Mucosa of descending colon (tissue), 3 donors: ENCODE measurements at places on chromosomes 7 and 10. TPM values are rescaled to one million over a fixed set of nuclear protein-coding genes. Genes with fewer than 3 reads are reported as not detected.

DNA sequence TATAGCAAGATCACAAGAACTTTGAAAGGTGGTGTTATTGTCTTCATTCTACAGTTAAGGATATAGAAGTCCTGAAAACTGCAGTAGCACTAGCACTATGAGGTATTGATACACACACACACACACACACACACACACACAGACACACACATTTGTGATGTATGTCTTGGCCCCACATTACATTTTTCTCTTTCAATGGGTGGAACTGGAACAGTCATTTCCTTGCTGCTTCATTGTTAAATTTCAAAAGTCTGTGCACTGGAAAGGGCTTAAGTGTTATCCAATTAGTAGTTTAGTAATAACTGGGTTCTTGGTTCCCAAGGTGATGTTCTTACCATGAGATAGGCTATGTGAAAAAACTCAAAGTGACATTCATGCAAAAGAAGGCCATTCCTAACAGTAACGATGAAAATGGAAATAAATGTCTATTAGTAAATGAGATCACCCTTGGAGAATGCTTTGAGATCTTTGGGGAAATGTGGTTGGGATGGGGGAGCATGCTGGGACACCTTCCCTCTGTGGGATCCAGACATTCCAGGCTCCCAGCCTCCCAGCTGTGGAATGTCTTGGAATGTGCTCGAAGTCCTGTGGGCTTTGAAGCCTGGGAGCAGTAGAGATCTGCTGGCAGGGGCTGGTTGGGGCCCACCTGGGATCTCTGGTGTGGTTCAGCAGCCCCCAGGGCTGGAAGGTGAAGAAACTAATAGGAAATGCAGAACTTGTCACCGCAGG, 37.4 kb upstream of the CALD1 start:
- no peak for DNase-seq

- DNase-seq, result peak; percentile 22
Measured at GRCh38 chr10:29760138-29760900, 125.5 kb upstream of the SVIL start.

DNA sequence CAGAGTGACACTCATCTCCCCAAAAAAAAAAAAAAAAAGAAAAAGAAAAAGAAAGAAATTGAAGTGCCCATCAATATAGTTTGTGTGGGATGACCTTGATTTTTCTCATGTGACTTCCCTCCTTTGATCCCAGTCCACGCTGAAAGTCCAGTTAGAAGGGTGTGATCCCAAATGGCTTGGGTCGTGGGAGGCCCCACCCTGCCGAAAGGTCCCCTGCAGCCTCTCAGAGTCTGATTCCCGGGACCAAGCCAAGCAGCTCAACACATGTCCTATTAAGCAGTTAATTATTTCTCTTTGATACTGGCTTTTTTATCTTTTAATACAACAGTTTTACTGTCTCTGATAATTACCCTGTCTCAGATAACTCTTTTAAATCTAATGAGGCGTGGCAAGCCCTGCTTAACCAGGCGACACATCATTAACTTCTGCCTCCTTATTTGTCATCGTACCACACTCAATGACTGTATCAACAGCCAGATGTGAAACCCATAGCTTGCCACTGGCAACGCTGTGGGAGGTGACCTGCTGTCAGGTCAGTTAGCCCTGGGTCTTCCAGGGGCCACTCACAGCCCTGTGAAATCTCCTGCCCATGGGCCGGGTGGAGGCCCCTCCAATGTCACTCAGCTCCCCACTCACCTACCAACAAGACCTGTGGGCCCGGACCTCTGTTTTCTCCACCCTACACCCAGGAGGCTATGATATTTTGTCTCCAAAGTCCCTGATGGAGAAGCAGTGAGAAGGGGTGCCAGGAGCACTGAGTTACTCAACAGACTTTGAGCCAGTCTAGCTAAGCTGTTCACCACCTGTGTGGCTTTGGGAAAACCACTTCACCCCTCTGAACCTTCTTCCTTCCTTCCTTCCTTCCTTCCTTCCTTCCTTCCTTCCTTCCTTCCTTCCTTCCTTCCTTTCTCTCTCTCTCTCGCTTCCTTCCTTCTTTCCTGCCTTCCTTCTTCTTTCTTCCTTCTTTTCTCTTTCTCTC, 110.0 kb upstream of the SFMBT2 start:
- no peak for DNase-seq

GRCh38 chr7:157265051-157265450, 71.8 kb upstream of the DNAJB6 start:
- no peak for DNase-seq

GRCh38 chr7:136308230-136308629, 331.1 kb upstream of the MTPN start:
- no peak for DNase-seq

DNA sequence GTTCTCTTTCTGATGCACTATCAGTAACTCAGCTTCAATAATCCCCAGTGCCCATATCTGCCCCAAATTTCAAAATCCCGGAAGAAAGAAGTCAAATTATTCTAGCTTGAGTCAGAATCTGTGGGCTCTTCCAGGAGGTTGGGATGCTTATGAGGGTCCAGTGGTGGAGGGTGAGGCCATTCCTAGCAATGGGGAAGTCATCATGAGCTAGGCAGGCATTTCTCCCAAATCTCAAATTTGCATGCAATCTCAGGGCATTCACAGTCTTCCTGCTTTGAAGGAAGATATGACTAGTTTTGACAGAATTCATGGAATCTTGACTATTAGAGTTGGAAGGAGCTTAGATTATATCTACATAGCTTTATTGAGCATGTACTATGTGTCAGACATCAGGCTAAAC, 164.3 kb upstream of the AGK start:
- DNase-seq, result no peak

- no peak for DNase-seq
Measured at GRCh38 chr7:130823060-130823459, 89.1 kb upstream of the KLF14 start.

The CFAP43 gene
- 0.32 TPM for total RNA-seq

The BBS9 gene
- total RNA-seq, result 8.2 TPM
